ENCODE measurements at places on chromosomes 7 and 10.

DNA sequence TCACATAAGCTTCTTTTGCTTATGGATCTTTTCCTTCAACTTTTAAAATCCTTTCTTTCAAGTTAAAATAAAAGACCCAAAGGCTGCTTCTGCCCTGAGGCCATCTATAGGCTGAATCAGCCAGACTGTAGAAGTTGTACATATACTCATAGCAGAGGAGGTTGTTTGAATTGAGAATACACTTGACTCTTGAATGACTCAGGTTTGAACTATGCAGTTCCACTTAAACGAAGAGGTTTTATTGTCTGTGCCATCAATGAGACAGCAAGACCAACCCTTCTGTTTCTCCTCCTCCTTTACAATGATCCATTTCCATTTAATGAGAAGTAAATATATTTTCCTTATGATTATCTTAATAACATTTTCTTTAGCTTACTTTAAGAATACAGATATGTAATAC is 5.8 kb downstream of the ZNF365 start:
- DNase-seq, result no peak

DNA sequence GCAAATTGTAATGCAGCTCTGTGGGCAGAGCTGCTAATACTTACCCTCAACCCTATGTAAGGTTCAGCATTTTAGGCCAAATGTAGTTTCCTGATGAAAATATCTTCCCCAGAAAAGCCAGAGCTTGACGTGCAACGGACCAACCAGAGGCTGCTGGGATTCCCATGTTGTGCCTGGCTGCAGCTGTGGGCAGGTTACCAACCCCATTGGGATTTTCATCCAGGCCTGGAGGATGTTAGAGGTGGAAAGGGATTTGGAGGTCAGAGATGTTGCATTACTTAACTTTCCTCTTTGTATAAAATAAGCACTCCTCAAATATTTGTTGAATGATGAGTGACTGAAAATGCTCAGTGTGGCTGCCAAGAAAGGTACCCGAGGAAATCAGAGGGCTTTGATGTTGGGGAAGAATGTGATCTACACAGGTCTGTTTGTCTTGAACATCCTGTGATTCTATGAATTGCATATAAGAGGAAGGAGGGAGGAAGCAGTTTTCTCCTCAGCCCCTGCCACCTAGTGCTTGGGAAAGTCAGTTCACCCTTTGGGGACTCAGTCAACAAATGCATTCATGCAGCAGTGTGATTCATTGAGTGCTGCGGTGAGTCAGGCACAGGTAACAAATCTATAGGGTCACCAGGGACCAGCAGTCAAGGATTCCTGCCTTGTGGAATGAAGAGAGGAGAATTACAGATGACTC is 487.2 kb downstream of the RPS24 start:
- no peak for DNase-seq

DNA sequence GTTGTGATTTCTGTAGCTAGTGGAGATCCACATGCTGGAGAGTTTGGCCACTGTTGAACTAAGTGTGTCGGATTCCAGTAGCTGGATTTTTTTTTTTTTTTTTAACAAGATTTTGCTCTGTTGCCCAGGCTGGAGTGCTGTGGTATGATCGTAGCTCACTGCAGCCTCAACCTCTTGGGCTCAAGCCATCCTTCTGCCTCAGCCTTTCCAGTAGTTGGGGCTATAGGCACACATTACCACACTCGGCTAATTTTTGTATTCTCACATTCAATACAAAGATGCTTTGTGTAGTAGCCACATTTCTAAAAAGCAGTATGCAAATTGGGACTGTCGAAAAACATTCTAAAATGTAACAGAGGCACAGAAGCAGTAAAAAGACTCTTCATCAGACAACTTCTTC is 63.5 kb downstream of the RABGEF1 start:
- no peak for DNase-seq

DNA sequence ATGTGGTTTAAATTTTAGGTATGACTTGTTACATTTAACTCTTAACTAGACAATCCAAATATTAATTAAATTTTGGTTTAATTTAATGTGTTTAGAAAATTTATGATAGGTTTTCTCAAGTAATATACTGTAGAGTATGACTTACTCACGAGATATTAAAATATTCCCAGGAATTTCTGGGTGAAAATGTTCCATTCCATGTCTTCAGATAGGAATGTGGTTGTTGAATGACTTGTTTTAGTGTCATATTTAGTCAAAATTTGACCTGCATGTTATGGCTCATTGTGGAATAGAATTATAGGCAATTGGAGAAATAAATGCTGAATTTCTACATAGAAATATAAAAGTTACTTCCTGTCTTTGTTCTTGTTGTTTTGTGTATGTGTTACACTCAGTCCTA is 46.7 kb downstream of the SHOC2 start:
- DNase-seq, result no peak

GRCh38 chr7:126398851-126399529 is 853.8 kb downstream of the GRM8 start:
- no peak for DNase-seq

DNA sequence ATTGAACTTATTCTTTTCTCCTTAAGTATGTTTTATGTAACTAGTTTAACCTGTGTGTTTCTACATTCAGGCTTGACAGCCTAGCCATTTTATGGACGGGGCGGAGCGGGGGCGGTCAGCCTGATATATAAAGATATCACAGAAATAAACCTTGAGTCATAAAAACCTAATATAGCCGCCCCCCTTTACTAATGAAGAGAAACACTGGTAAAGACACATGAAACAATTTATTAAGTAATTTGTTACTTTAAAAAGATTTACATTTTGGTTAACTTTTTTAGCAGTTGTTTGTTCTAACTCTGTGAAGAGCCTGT is 84.0 kb downstream of the MAPK8 start:
- no peak for DNase-seq

DNA sequence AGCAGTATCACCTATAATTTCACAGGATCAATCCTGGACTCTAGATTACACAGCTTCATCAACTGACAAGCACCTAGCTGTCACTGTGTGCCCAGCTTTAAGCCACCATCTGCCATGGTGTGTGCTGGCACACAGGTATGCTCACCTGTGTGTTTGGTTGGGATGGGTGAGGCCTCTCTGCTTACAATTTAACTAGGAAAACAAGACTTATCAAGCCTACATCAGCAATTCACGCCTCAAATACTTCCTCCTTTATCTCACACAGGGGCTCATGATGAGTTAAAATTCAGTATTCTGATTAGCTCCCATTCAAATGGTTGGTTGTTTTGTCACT is 608.2 kb downstream of the PARD3 start:
- no peak for DNase-seq

- DNase-seq, result no peak
Measured at GRCh38 chr7:134034652-134035051, 92.5 kb upstream of the LRGUK start.

DNA sequence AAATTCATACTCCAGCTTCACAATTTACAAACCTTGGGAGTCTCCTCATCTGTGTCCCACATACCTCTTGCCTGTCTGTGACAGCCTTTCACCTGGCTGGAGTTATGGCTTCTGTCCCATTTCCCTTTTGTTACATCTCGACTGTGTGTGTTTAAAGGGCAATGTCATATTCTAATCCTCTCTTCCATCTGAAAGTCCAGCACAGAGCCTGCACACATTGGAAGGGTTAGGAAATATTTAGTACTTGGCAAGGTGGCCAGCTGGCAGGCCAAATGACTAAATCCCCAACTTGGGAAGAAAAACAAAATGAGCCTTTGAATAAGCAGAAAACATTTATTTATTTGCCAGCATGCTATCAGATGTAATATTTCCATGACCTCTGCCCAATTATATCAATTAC is 120.1 kb upstream of the STK17A start:
- no peak for DNase-seq

DNA sequence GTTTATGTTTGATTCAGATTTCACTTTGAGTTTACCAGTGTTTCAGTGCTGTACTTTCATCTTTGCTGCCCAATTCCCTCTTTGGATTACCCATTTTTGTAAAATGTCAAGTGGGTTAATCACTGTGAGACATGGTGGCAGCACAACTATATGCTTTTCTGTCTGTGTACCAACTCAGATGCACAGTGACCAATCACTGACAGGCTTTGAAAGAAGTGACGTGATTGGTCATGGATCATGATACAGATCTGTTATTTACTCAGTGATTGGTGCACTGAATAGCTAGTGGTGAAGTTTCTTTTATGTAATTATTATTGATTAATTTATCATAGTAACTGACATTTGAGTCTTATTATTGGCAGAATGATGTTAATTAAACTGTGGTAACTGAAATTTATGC is 126.9 kb downstream of the SDK1 start:
- DNase-seq, result no peak

DNA sequence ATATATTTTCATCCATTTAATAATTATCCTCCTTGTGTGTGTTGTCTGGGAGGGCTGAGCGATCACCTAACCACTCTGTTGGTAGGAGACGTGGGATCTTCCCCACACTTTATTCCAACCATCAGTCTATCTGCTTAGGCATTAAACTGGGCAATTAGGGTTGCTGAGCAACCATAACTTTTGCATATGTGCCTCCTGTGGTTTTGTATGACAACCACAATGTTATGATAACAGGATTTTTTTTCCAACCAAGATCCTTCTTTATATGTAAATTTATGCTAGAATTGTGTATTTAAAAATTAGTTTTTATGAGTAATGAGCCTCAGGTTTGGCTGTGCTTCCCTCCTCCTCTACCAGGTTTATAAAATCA is 495.0 kb upstream of the MGMT start:
- no peak for DNase-seq

DNA sequence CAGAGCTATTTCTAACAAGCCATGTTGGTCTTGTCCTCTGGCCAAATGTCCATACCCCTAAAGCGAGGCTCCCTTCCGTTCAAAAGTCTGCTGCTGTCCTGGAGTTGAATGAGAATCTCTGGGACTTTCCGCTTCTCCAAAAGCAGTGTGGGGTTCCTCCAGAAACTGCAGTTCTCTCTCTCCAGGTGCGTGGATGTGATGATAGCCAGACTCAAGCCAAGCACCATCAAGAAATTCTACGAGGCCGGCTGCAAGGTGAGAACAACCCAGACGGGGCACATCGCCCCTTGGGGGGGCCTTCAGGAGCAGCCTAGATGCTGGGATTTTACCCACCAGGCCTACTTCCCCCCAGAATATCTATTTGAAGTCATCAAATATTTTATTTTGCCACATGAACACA is 26.5 kb downstream of the BTBD16 start:
- DNase-seq, result no peak

DNA sequence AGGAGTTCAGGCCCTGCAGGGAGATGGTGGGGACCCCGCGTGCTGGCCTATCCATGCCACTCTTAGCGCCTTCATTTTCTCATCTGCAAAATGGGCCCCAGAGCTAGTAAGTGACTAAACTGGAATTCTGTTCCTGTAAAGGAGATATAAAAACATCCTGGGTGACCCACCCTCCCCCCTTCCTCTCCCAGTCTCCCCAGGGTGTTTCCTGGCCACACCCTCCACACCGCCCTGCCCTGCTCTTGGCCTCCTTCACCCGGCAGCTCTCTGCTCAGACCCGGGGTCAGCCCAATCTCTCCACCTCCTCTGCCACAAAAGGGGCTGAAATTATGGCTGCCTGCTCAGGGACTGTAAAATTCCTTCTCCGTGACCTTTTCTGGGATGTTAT is 70.7 kb downstream of the C10orf105 start:
- DNase-seq, result no peak

DNA sequence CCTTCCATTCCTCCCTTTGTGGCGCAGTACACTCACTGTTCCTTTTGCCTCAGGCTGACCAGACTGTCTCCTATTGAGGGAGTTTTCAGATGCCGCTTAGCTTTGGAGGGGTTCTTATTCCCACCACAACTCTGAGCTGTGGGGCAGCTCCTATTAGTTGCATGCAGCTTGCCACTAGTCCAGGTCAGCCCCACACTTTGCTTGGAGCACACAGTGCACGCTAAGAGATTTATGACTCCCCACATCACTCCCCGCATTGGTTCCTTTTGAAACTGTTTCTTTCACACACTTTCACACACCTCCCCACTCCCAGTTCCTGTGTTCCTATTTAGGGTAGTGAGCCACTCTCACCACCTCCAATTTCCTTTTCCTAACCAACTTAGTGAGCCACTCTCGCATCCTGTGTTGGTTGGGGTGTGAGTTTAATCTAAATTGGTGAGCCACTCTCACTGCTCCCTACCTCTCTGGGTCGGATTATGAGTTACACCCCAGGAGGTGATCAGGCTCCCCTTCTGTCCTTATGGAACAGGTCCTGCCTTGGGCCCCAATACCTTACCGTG is 10.4 kb upstream of the ZNF485 start:
- DNase-seq, result no peak

GRCh38 chr10:108039821-108040584 is 875.5 kb upstream of the SORCS1 start:
- peak; percentile 10 for DNase-seq

DNA sequence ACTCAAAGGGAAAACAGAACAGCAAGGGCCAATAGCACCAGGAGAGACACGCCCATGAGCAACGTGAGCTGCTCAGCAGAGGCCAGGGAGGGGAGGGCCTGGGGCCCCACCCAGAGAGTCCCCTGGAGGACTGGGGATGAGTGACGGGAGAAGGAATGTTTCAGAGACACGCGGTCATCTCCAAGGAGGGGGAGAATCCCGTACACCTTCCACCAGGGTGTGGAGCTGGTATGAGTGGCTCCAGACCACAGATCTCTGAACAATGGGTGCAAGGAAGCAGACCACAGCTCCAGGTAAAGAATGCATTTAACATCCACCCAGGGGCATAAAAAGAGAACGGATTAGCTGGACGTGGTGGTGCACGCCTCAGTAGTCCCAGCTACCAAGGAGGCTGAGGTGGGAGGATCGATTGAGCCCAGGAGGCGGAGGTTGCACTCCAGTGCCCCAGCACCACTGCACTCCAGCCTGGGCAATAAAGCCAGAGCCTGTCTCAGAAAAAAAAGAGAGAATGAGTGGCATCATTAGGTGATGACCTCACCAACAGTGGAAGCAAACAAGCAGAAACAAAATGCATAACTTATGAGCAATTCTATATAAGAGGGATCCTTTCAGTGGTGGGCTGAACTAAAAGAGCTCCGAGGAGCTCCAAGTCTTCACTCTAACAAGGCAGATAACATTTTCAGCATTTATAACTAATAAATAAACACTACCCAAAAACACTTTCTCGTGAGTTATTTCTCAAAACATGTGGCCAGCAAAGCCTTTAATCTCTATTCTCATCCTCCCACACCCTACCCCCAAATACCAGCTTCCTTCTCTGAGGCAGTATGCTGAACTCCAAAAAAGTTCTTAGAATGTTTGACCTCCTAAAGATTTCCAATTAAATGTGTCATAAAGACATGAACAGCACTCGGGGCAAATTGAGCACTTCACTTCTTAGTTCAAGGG is 12.5 kb downstream of the PSAP start:
- DNase-seq, result no peak

- no peak for DNase-seq
Measured at GRCh38 chr7:144391014-144391413, 12.5 kb downstream of the NOBOX start.

- no peak for DNase-seq
Measured at GRCh38 chr10:126155528-126155927, 232.7 kb downstream of the ADAM12 start.

DNA sequence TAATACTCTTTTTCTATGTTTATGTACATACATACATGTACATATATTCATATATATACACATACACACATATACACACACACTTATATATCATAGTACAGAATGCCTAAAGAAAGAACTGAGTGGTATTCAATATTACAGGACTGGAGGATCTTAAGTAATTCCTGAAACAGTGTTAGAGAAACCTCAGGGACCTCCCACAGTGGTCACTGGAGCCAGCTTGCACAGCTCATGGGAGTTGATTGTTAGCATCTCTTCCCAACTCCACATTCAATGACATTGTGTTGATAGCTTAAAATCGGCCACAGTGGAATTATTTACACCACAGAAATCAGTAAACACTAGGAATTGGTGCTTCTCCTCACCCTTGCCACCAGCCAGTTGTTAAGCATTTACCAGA is 6.0 kb downstream of the LRRC17 start:
- DNase-seq, result no peak

- DNase-seq, result no peak
Measured at GRCh38 chr10:117239721-117240620, 943 bp upstream of the SLC18A2 start.

Measured in NCI-H748 treated with DMSO at 0.1 percent for 48 hours (cell line).